Activated CD4-positive, alpha-beta memory T cell treated with anti-CD3 and anti-CD28 coated beads for 36 hours (primary cell): ENCODE measurements at places on chromosomes 5 and 9. TPM values are rescaled to one million over a fixed set of nuclear protein-coding genes. Genes with fewer than 3 reads are reported as not detected.

- peaks cover 30% of the 10 kb centered on the region for H3K4me1 ChIP-seq
- H3K27me3 ChIP-seq: peaks cover 27% of the 10 kb centered on the region
- H3K27ac ChIP-seq: no peak overlapping the region
- H3K36me3 ChIP-seq: no peaks in the 10 kb centered on the region
Measured at GRCh38 chr5:960551-960950, 48.1 kb upstream of the NKD2 start.

GRCh38 chr5:76213858-76214257, 130.7 kb downstream of the SV2C start:
- H3K36me3 ChIP-seq: no peaks in the 10 kb centered on the region
- no peaks in the 10 kb centered on the region for H3K4me1 ChIP-seq
- DNase-seq: no peak
- no peak overlapping the region for H3K27ac ChIP-seq
- H3K4me3 ChIP-seq: no peak overlapping the region
- H3K27me3 ChIP-seq: peaks cover 5% of the 10 kb centered on the region

- no peak overlapping the region for H3K27ac ChIP-seq
- peaks cover 7% of the 10 kb centered on the region for H3K27me3 ChIP-seq
- no peak overlapping the region for H3K4me3 ChIP-seq
- DNase-seq: no peak
- no peaks in the 10 kb centered on the region for H3K36me3 ChIP-seq
Measured at GRCh38 chr9:134919303-134919702, 1.6 kb upstream of the FCN1 start.

DNA sequence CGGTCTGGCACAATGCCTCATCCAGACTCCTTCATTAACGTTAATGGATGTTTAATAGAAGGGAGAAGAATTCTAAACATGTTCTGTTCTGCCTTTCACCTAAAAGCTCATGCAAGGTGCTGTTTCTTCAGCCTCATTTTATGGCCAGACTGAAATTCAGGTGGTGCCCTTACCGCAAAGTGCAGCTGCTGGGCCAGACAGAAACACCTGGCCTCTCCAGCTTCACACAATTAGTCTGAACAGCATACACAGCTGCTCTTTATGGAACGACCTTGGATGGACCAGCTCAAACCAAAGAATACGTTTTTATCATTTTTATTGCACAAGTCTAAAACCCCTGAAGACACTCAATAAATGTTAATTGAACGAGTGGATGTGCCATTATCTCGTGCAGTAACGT, 4.6 kb downstream of the SNCAIP start:
- no peak for DNase-seq
- peaks cover 7% of the 10 kb centered on the region for H3K4me1 ChIP-seq
- peaks cover 20% of the 10 kb centered on the region for H3K27me3 ChIP-seq
- H3K27ac ChIP-seq: no peak overlapping the region
- no peaks in the 10 kb centered on the region for H3K36me3 ChIP-seq

DNA sequence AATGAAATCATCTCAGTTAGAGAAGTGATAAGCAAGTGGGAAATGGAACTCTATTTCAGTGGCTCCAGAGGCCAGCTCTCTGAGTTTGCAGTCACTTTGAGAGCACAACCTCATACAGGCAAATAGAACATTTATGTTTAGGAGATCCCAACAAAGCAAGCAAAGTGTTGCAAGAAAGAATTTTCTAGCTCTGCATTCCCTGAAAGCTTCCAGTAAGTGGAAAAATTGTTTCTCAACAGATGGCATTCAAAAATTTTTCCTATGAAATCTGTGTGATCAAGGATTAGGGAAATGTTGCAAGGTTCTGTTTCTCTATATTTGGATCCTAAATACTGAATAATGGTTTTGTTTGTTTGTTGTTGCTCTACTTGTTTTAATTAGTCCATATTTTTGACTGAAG, 764.2 kb upstream of the ZNF608 start:
- no peak overlapping the region for H3K27ac ChIP-seq
- H3K36me3 ChIP-seq: no peaks in the 10 kb centered on the region
- no peak for DNase-seq
- H3K27me3 ChIP-seq: no peaks in the 10 kb centered on the region

DNA sequence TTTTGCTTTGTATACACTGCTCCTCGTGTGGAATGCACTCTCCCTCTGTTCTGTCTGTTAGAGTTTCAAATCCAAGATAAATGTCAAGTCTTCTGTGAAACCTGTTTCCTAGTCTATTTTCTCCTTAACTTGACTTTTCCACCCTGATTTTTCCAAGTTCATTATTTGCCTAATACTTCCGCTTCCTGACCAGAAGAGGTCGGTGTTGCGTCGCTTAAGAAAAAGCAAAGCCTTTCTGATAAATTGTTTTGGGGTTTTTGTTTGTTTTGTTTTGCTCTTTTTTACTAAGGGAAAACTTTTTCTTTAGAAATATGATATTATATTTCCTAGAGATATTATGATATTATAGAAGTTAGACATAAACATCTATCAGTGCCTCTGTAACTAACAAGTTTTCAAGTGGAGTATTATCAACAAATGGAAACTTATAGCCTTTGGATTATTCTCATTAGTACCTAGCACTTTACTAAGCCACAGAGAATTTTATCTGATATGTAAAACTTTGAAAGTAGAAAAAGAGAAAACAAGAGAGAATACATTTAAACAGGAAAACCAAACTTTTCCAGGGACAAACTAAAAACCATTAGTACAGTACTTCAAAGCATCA, 55.8 kb downstream of the PHAX start:
- peak; percentile 30 for DNase-seq
- H3K27me3 ChIP-seq: no peaks in the 10 kb centered on the region

DNA sequence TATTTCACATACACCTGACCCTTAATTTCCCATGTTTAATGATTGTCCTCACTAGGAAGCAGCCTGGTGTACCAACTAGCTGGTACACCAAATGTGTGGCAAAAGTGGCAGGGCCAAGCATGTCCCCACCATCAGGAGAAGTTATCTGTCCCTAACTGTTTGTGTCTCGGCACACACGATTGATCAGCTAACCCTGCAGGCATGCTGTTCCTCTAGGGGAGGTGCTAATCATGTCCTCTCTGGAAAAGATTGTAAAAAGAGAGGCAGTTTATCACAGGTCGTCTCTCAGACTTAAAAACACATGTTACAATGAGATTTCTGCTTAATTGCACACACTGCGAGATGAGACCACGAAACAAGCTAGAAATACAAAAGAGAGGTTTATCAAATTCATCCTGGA, 342.7 kb downstream of the DIRAS2 start:
- no peak for DNase-seq
- no peaks in the 10 kb centered on the region for H3K4me1 ChIP-seq
- H3K27ac ChIP-seq: no peak overlapping the region
- H3K4me3 ChIP-seq: no peak overlapping the region
- no peaks in the 10 kb centered on the region for H3K36me3 ChIP-seq

PCDHGB3 gene
- total RNA-seq: not detected

MGAT1 gene
- total RNA-seq: 101 TPM

HSD17B4 gene
- total RNA-seq: 83.2 TPM

FOXD4L6 gene
- not detected for total RNA-seq
